ENCODE measurements at places on chromosomes 12 and 14.

DNA sequence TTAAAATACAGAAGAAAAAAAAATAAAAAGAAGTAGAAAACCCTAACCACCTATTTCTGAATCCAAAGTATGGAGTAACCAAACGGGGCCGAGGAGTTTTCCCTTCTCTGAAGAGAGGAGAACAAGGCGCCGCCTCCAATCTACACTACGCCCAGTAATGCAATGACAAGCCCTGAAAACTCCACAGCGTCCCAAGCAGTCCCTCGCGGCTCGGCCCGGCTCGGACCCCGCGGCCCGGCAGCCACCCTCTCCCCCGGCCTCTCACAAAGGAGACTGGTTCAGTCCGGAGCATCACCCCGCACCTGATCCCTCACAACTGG lies 371 bp downstream of the CHD8 start:
- DNase-seq: no peak

DNA sequence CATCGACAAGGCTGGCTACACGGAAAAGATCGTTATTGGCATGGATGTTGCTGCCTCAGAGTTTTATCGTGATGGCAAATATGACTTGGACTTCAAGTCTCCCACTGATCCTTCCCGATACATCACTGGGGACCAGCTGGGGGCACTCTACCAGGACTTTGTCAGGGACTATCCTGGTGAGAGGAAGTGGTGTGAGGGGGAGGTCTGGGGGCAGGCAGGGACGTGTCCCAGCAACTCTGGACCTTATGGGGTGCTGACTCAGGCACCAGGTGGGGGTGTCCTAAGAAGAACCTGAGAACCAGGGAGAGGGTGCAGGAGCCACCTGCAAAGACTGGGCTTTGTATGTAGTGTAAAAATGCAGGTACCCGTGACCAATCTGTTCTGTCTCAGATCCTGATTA lies 5.2 kb downstream of the ENO2 start:
- no peak for DNase-seq

DNA sequence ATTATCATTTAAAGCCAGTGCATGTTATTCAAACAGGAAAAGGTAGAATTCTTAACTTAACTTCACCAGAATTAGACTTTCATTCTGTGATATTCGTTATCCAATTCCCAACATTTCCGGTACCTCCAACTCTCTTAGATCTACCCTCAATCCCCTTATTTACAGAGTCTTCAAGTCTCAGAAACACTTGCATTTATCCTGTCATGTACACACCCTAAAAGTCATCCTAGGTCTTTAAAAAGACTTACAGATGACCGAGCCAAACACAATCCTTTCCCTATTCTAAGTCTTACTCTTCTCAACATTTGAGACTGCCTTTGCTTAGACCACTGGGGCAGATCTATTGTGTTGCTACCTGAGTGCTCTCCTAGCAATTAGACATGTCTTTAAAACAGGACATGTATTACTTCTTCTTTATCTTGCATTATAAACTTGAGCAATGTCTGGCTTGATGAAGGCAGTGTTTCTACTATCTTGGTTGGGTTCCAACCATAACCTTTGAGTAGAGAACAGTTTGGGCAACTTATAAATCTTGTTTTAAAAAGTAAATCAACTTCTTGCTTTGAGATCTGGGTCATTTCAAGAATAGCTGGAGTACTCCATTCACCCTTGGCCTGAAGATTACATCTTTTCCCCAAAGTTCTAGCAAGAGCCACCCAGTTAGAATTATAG lies 140.6 kb upstream of the PLEKHG7 start:
- no peak for DNase-seq

DNA sequence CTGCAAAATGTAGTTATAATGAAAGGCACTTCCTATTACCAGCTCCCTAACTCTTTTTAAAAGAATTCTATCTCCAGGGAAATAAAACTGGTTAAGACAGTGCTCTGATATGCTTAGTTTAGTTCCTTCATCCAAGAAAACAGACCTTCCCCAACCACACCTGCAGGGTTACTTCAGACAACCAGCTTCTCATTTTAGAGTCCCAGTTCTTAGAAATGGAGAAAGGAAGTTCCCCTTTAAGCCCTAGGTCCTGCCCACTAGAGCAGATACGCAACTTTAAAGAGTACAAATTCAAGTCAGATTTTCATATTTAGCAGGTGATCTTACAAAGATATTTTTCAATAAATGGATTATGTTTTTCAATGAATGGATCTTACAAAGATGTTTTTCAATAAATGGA lies 4.4 kb upstream of the WSB2 start:
- DNase-seq: no peak

- DNase-seq: peak; percentile 55
Measured at GRCh38 chr14:103121846-103122584, 1.2 kb upstream of the TNFAIP2 start.

- no peak for DNase-seq
Measured at GRCh38 chr14:93857081-93857480, 68.8 kb upstream of the PRIMA1 start.
